ENCODE measurements at places on chromosomes 6 and 20.

GRCh38 chr20:4159765-4160490, 144.6 kb upstream of the RNF24 start:
- no peak for DNase-seq

GRCh38 chr6:139028658-139029469, at the start of gene ABRACL:
ABRACL (plus strand) TSS chr6:139028745; CDS start chr6:139034161, 5,416 bp downstream.
- DNase-seq = no peak

DNA sequence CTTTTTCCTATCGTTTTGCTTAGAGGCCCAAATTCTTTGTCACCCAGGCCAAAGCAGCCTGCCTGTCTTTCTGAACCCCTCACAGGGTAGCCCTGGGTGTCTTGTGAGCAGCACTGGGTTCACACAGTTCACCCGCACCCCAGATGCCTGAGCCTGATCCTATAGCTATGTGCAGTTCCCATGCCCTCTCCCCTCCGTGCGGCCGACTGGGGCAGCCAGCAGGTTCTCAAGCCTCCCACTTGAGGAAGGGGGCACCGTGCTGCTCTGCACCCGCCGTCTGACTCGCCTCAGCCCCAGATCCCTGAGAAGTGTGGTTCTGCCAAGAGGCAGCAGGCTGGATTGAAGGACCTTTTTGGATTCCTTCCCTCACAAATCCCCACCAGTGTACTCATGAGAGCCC, 89.0 kb downstream of the PSMB1 start:
- no peak for DNase-seq

DNA sequence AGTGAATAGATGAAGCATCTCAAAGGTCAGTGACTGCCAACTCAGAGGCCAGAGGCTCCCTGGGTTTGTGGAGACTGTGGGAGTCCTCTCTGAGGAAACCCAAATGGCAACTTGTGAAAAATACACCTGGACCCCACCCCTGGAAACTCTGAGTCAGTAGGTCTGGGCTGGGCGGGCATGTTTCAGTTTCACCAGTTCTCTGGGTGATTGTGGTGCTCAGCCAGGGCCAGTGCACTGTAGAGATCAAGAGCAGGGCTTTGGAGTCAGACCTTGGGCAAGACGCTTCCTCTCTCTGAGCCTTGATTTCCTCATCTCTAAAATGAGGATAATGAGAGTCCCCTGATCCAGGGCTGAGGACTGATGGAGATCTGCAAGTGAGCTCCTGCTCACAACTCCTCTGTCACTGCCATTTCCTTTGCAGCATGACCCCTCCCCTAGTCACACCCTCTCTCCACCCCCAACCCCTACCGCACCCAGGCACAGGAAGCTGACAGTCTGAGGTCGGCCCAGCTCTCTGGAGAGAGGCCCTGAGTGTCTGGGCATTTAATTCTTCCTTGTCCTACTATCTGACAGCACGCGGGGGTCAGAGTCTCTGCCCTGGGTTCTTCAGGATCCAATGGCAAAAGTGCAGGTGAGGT, 5.1 kb downstream of the DEF6 start:
- DNase-seq = no peak

DNA sequence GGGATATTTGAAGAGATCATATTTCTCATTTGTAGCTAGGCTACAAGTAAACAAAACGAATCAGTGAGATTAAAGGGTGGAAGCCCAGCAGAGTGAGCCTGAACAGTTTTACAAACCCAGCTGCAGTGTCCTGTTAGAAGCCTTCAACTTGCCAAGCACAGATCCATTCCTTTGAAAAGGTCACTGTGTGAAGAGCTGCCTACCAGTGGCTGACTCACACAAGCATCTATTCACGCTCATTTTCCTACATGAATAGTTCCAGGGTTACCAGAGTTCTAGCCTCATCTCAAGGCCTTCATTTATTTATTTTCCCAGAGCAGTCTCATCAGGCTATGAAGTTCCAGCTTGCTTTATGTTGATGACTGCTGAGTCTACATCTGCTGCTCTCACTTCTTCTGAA, 25.7 kb upstream of the MLIP start:
- DNase-seq = peak; percentile 3

- DNase-seq = no peak
These were observed 49.2 kb downstream of the MRAP2 start for GRCh38 chr6:84082689-84083265.

DNA sequence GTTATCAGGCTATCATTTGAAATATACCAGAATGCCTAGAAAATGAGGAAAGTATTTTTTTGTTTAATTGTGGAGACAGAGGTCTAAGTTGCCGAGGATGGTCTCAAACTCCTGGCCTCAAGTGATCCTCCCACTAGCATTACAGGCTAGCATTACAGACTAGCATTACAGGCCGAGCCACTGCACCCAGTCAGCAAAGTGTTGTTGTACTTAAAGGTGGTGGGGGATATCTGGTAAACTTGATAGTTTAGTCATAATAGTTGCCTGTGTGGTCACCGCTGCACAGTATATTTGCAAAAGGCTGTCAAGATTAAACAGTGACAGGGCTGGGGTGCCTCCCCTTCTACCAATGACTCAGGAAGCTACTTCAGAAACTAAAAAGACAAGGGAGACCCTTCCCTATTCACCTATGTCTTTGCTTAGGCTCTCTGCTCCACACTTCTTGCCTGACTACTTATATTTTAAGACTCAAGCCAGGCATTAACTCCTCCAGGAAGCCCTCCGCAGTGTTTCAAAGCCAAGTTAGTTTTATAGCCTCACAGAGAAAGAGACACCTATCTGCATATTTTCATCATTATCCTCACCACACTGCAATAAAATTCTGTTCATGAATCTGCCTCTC, 3.1 kb upstream of the AKIRIN2 start:
- DNase-seq = no peak

- DNase-seq = no peak
These were observed 25.3 kb upstream of the KIF3B start for GRCh38 chr20:32252189-32252588.

- no peak for DNase-seq
These were observed 93.0 kb downstream of the ADTRP start for GRCh38 chr6:11685481-11686093.

- DNase-seq = no peak
These were observed 96.2 kb downstream of the THBS2 start for GRCh38 chr6:169157197-169158148.

GRCh38 chr6:34157236-34157830, 11.4 kb upstream of the GRM4 start:
- no peak for DNase-seq

DNA sequence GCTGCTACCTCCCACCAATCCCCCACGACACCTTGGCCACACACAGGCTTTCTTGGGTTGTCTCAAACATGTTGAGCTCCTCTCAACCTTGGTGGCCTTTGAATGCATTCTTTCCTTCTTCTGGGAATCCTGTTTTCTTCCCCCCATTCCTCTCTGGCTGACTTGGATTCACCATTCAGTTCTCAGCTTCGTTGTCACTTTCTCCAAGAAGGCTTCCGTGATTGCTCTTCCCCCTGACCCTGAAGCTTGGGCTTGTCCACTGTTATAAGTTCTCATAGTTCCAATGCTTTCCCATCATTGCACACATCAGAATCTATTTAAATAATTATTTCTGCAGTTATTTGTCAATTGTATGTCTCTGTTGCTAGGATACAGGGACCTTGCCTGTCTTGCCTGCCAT, 64.2 kb downstream of the RBM38 start:
- no peak for DNase-seq

DNA sequence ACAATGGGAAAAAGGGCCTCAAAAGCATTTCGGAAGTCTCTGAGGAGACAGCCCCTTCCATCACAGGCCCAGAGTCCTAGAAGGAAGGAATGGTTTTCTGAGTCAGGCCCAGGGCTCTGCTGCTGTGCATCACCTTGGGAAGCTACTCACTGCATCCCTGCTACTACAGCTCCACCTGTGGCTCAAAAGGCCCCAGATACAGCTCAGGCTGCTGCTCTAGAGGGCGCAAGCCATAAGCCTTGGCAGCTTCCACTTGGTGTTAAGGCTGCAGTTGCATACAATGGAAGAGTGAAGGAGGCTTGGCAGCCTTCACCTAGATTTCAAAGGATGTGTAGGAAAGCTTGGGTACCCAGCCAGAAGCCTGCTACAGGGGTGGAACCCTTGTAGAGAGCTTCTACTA, 54.8 kb downstream of the MEI4 start:
- DNase-seq = no peak

DNA sequence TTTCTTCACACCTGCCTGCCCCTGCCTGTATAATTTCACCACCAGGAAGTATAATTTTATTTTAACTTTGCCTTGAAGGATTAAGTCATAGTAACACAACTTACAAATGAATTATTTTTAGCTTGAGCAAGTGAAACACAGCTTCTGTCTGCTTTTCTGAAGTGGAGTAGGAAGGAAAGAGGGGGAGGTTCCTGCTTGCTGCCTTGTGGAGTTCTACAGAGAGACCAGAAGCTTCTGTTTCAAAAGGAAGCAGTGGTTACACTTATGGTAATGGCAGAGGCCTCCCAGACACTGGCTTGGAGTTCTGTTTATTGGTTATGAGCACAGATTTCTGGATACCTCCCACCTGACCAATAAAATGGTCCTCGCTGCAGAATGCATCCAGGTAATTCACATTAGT, 159.6 kb downstream of the TMEM200A start:
- no peak for DNase-seq

GRCh38 chr6:31729979-31730630, 1.0 kb upstream of the DDAH2 start:
- DNase-seq = peak; percentile 65

- no peak for DNase-seq
These were observed 25.2 kb downstream of the TGM3 start for GRCh38 chr20:2320813-2321658.

Measured in hypothalamus (tissue), 51 donors.